ENCODE measurements at places on chromosomes 2 and 18.

- DNase-seq, result peak; percentile 78
These were observed 44.0 kb downstream of the GNAL start for GRCh38 chr18:11733031-11733430.

DNA sequence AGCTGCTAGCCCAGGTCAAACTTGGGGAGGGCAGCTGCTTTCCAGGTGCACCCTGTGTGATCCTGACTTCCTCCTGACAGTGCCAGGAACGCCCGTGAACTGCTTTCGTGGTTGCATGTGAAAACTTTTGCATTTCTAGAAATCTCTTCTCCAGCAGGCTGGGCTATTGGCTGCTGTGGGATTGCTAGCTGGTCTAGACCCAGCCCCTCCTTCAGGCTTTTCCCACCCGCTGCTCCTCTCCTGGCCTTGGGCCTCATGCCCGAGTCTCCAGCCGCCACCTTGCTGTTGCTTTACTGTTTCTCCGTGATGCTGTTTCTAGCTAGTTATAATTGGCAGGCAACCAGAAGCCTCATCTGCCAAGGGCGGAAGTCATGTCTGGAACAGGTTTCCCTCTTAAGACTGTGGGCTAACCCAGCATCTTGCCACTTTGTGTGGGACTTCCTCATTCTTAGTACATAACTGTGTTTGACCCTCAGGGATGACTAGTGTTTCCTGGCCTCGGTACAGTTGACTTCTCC, 27.0 kb upstream of the MGAT4A start:
- peak; percentile 64 for DNase-seq

- DNase-seq, result no peak
These were observed 8.6 kb upstream of the RND3 start for GRCh38 chr2:150495993-150496627.

- peak; percentile 65 for DNase-seq
These were observed 1.1 kb upstream of the SATB2 start for GRCh38 chr2:199458806-199459285.

DNA sequence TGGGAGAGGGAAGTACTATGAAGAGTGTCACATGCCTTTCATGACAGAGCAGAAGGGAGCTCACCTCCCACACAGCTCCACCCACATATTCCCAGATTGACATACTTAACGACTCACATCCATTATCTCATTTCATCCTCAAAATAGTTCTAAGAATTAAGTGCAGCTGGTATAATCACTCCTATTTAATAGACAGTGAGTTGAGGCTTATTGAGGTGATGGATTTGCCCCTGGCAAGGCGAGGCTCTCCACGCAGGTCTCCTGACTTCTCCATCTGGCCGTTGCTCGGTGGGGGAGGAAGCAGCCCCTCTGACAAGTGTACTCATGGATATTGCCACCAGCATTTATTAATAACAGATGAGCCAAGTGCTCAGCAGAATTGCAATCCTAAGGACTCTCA, 81.4 kb downstream of the TGOLN2 start:
- no peak for DNase-seq

- DNase-seq, result no peak
These were observed 195.6 kb downstream of the TGIF1 start for GRCh38 chr18:3645384-3646156.

DNA sequence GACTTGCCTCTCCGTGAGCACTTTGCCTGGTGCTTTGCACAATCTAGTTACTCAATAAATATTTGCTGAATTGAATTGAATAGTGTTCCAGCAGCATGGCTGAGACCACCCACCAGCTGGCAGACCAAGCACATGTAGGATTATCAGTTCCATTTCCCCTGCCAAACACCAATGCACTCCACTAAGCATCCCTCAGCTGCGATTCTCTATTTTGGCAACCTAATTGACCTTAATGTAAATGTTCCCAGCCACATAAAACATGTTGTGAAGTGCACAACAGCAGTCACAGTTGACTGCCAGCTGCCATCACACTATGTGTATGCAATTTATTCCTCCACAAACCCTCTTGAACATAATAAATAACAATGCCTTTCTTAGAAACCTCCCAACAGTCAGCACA, 1879.4 kb upstream of the PIK3C3 start:
- DNase-seq, result no peak

GRCh38 chr2:61737841-61738240, 116.0 kb downstream of the FAM161A start:
- DNase-seq, result no peak

GRCh38 chr2:8310557-8311455, 371.1 kb upstream of the ID2 start:
- DNase-seq, result peak; percentile 62

DNA sequence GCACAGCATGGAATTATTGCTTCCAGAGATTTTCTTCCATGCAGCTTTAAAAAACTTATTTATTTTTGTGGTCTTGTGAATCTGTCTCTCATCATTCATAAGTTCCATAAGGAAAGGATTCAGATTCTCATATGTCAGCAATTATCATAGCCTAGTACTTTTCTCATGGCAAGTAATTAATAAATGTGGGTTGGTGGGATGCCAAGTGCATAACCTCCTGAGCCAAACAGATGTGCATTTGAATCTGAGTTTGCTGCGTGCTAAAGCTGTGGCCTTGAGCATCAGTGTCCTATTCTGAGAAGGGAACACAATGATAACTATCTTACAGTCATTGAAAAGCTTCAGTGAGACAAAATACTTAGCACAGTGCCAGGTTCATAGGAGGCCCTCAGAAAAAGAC, 331.9 kb downstream of the PDE11A start:
- DNase-seq, result no peak

DNA sequence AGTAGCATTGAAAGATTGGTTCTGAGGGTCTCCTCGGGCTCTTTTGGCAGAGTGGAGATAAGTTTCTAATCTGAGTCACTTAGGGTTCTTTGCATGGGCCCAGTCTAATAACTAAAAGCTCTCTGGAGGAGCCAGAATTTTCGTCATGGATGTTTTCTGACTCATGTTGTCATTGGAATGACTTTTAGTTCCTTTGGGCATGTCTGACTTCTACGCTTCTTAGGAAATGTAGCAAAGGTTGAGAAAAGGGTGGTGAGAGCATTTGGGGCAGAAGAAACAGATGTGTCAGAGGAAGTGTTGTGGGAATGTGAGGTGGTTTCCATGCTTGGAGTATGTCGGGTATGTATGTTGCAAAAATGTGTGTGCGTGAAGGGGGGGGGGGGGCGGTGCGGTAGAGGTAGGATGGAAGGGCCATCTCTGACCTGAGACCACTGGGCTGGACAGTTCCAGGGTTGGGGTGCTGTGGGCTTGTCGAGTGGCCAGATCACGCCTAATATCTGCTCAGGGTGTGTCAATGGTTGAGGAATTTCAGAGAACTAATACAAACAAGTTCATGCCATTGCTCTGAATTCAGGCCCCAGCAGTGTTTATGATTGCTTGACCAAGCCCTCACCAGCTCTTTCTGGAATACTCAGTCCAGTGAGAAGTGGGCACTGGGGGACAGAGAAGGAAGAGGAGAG, 26.9 kb downstream of the KLHL29 start:
- no peak for DNase-seq

DNA sequence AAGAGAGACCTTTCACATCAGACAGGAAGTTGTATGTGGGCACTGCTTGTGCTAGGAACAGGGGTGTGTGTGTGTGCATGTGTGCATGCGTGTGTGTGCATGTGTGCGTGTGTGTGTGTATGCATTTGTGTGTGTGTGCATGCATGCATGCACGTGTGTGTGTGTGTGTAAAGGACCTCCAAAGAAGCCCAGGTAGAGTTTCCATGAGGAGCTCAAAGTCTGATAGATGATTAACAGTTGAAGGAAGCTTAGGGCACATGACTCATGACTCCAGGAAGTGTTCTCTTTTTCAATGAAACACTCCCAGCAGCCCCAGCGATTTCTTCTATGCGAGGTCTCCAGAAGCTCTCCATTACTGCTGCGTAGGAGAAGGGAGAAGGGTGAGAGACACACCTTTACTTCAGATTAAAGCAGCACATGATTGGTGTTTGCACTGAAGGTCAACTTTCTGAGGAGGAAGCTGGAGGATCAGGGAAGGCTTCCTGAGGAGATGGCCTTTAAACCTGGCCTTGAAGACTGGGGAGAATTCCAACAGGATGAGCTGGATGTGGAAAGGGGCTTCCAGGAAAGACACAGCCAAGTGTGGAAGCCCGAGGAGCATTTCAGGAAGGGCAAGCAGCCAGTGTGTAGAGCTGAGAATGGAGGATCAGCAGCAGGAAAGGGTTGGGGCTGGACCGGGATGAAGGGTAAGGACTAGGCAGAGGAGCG, 77.7 kb downstream of the SMAD4 start:
- no peak for DNase-seq

- no peak for DNase-seq
These were observed 126.2 kb downstream of the METTL8 start for GRCh38 chr2:171307560-171307959.

DNA sequence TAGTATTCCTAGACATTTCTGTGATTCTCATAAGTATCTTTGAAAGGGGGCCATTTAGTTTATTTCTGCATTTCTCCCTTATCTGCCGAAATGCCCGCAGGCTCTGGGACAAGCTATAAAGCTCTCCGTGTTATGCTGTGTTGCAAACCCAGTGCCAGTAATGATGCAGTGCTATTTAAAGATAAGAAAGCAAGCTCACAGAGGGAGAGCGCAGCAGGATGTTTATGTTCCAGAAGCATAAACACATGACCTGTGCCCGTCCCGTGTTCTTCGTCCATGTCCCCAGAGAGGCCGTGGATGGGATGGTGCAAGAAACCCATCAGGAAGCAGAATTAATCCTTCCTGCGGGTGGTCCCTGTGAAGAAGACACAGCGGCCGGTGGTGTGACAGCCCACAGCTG, 99.4 kb downstream of the NEDD4L start:
- no peak for DNase-seq

GRCh38 chr18:8868779-8869415, 163.5 kb downstream of the MTCL1 start:
- no peak for DNase-seq

- no peak for DNase-seq
These were observed 367.4 kb downstream of the EPHA4 start for GRCh38 chr2:221204699-221205098.

- DNase-seq, result no peak
These were observed 144.0 kb downstream of the GLI2 start for GRCh38 chr2:120879431-120880295.

GRCh38 chr2:88866756-88867155, 175.3 kb downstream of the RPIA start:
- DNase-seq, result no peak

GRCh38 chr2:128617661-128618060, 299.0 kb upstream of the HS6ST1 start:
- DNase-seq, result no peak

- peak; percentile 11 for DNase-seq
These were observed 158.8 kb upstream of the HDAC4 start for GRCh38 chr2:239559417-239560261.

- no peak for DNase-seq
These were observed 46.8 kb upstream of the PXDN start for GRCh38 chr2:1791006-1791605.

DNA sequence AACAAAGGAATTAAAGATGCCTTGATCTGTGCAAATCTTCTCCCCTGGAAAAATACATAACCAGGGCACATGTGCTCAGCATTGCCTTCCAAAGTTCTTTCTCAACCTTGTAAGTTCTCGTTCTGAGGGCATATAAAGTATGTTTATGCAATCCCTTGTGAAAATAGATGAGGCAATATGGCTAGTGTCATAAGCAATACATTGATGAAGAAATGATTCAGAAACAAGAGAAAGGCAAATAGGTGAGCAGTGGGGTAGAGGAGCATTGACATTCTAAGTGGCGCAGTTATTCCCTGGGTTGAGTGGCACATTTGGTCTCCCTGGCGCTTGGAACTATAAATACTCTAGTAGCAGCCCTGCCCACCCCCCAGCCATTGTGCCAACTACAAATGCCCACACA, 57.4 kb upstream of the PGAP1 start:
- DNase-seq, result no peak

DNA sequence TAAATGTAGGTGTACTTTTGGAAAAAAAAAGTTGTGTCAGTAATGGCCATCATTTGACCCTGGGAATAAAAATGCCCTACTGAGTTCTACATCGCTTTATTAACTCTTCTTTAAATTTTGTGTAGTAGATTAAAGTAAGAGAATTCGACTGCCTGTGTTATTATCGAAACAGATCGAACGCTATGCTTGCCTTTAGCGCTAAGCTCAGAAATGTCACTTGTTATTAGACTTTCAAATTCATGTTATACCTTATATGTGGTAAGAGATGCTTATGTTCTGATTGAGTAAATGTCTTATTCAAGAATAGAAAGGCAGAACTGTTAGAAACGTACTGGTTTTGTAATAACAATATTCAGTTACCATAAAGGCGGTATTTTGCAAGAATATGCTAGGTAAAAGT, 1.4 kb downstream of the UGP2 start:
- DNase-seq, result no peak

- no peak for DNase-seq
These were observed 816.8 kb upstream of the CRIM1 start for GRCh38 chr2:35538796-35539195.

GRCh38 chr2:1032030-1032429, 81.4 kb downstream of the SNTG2 start:
- DNase-seq, result peak; percentile 45

- no peak for DNase-seq
These were observed at the start of gene CAVIN2 for GRCh38 chr2:191846515-191847476. Gene CAVIN2, minus strand, starts transcription at chr2:191847088. Its CDS starts 163 bp downstream, at chr2:191846925.

DNA sequence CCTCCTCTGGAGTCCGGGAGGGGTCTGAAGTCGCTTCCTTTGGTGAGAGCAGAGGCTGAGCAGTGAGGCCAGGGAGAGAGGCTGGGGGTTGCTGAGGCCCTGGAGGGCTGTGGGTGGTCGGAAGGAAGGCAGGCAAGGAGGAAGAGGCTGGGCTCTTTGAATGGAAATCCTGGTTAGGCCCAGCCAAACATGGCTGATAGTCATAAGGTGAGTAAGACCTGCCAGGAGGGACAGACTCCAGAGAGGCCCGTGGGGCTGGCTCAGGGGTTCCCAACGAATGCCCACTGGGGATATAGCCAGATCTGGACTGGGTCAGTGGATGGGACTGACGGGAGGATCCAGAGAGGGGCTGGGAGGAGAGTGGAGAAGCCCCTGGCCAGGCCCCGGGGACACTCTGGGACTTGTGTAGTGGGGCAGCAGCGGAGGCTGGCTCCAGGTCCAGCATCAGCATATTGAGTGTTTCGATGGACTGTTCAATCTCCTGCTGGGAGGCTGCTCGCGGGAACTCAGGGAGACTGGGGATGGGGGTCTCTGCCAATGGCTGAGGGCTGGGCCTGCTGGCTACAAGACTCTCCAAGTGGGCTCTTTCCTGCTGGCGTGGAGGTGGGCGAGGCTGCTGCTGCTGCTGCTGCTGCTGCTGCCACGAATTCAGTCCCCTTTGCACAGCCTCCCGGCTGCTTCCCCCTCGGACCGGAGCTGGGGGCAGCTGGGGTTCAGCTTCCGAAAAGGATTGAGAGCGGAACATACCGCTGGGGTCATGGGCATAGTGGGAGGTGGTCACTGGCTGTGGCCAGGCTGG, 155.0 kb downstream of the TNS1 start:
- DNase-seq, result no peak

DNA sequence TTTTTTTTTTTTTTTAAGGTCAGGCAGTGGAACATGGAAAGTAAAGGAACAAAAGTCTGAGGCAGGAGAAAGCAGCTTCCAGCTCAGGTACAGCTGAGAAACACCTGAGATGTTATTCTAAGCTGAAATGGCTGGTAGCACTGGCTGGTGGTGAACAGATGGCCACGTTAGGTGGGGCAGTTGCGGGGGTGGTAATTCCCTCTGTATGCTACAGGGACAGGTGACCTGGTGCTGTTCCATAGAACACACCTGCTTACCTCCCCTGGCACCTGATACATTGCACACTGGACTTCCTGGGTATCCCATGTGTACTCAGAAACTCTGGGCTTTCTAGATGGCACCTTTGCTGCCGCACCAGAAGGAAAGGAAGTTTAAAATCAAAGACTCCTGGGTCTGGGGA, 333.3 kb downstream of the SLC8A1 start:
- no peak for DNase-seq

GRCh38 chr2:46936566-46936965, 21.0 kb upstream of the MCFD2 start:
- no peak for DNase-seq

Data from activated T-cell treated with anti-CD3 and anti-CD28 coated beads, Interleukin-2, amount 50 U/mL, for 24 hours (primary cell).